Activated CD4-positive, CD25-positive, alpha-beta regulatory T cell treated with anti-CD3 and anti-CD28 coated beads, Interleukin-2, amount 50 U/mL, for 16 hours (primary cell): ENCODE measurements at places on chromosomes 1 and 21.

DNA sequence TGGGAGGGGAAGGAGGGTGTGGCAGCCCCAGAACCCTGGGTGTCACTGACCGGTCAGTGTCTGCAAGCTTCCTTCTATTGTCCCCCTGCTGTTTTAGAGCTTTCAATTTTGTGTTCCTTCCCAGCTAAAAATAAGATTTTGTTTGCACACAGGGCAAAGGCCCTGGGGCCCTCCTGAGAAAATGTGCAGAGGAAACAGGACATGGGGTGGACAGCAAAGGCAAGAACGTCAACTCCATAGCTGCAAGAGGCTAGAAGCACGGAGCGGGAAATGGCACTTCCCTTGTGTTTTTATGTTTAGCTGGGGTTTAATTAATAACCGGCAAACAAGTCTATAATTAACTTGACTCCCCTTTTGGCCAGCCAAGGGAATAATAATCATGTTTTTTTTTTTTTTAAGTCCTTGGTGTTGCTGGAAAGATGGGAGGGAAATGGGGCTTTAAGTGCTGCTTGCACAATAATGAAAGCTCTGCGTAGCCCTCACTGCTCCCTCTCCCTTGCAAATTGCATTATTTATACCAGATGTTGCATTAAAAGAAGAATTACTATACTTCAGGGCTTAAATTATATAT, 261.4 kb upstream of the USP24 start:
- no peak for DNase-seq

DNA sequence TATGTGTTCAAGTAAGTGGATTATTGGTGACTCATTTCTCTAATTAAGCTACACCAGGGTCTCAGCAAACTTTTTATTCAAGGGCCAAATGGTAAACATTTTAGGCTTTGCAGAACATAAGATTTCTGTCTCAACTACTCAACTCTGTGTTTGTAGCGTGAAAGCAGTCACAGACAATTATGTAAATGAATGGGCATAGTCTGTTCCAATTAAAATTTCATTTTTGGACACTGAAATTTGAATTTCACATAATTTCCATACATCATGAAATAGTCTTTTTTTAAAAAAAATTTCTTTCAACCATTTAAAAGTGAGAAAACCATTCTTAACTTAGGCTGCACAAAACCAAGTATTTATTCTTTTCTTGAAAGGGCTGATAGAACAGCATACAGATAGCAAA, 50.1 kb downstream of the IL23R start:
- DNase-seq = no peak

DNA sequence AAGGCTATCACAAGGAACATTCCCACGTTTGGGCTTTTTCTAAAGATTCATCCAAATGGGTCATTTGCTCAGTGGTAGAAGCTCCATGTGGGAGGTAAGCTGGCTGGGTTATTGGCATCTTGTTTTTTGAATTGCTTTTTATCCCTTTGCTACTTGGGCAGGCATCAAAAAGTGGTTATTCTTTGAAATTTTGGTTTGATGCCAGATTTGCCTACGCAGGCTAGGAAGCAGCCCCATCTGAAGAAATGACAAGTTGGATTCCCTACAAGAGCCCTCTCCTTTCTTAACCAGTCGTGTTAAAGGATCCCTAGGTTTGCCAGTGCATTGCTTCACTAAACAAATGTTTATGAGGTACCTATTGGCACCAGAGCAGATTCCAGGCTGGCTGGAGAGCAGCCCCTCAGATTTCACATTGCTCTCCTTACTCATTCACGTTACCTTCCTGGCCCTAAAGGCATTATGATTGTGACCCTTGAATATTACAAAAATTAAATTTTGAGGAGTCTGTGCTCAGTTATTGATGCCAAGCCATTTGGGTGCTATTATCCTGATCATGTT, 38.8 kb downstream of the ARID1A start:
- no peak for DNase-seq

DNA sequence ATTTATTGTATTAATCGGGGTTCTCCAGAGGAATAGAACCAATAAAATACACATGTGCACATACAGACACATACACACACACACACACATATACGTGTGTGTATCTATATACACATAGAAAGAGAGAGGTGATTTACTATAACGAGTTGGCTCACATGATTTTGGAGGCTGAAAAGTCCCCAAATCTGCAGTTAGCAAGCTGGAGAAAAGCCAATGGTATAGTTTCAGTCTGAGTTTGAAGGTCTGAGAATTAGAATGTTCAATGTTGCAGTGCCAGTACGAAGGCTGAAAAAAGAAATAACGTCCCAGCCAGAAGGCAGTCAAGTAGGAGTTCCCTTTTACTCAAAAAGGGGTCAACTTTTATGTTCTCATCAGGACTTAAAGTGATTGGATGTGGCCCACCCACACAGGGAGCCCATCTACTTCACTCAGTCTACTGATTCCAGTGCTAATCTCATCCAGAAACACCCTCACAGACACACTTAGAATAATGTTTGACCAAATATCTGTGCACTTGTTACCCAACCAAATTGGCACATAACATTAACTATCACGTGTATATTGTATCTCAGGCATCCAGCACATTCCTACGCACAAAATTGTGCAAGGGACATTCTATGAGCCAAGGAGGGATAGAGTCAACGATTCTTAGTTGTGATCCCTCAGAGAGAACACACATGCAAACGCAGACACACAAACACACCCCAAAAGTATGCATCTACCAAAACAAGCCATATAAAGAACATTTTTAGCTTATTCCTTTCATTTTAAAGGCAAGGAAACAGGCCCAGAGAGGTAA, 195.5 kb upstream of the DUSP10 start:
- no peak for DNase-seq

GRCh38 chr1:246417152-246417812, 89.8 kb downstream of the SMYD3 start:
- DNase-seq = no peak

DNA sequence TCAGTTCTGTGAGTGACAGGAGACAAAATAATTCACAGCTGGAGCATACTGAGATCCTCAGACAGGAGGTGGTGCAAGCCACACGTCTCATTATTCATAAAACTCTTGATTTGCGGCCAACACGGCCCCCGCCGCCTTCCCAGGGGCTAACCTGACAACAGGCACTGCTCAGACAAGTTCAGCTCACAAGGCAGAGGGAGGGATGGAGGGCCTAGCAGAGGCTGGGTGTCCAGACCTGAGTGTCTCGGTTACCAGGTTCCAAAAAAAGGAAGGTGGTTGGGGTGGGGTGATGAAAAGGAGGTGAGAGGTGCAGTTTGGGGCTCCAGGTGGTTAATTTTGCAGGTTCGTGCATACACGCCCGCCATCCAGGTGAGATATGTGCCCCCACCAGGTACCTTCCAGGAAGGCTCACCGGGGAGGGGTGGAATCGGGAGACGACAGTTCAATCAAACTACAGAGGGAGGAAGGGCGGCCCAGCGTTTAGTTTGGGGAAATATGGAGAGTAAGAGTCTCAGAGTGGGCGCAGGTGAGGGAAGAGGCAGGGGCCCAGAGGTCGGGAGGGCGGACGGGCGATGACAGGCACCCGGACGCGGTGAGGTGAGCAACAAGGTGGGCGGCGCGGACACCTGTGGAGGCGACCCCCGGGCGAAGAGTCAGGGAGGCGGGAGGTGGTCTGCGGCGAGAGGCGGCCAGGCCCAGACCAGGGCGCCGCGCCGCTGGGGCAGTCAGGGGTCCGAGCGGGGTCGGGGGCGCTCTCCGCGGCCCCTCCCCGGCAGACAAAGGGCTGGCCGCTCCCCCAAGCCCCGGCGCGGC, 629 bp downstream of the CTNNBIP1 start:
- no peak for DNase-seq

DNA sequence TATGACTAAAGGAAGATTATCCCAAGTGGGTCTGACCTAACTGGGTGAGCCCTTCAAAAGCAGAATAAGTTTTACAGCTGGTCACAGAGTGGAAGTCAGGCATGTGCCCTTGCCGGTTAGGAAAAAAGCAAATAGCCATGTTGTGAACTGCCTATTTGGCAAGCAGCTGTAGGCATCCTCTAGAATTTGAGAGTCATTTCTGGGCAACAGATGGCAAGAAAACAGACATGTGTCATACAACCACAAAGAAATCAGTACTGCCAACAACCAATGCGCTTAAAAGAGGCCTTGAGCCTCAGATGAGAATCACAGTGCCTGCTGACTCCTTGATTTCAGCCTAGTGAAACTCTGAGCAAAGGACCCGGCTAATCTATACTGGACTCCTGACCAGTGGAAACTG, 26.8 kb downstream of the LRRC53 start:
- DNase-seq = no peak

GRCh38 chr1:113949007-113949406, 19.9 kb downstream of the HIPK1 start:
- no peak for DNase-seq

DNA sequence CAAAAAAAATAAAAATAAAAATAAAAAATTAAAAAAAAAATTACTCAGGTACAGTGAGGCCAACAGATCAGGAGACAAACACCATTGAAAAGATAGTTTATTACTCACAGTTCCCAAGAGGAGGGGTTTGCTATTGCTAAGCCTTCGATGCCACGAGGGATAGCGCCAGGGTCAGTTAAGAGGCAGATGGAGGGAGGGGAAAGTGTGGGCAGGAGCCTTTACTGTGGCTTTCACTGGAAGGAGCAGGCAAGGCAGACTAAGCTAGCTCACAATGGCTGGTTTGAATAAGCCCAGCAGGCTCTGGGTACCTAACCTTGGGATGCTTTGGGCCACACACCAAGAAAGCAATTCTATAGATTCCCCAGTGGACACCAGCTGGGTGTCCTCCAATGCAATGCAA, 12.7 kb upstream of the RNF187 start:
- no peak for DNase-seq

DNA sequence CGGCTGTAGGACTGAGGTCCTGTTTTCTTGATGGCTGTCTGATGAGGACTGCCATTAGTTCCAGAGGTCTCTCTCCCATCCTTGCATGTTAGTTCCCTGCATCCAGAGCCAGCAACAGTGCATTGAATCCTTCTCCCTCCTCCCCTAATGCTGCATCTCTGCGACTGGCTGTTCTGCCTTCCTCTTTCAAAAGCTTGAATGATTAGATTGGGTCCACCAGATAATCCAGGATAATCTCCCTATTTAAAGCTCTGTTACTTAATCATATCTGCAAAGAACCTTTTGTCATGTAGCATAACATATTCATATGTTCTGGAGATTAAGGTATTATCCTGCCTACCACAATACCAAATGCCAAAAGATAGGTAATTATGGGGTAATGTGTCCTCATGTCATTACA, 377.5 kb downstream of the GPATCH2 start:
- no peak for DNase-seq

DNA sequence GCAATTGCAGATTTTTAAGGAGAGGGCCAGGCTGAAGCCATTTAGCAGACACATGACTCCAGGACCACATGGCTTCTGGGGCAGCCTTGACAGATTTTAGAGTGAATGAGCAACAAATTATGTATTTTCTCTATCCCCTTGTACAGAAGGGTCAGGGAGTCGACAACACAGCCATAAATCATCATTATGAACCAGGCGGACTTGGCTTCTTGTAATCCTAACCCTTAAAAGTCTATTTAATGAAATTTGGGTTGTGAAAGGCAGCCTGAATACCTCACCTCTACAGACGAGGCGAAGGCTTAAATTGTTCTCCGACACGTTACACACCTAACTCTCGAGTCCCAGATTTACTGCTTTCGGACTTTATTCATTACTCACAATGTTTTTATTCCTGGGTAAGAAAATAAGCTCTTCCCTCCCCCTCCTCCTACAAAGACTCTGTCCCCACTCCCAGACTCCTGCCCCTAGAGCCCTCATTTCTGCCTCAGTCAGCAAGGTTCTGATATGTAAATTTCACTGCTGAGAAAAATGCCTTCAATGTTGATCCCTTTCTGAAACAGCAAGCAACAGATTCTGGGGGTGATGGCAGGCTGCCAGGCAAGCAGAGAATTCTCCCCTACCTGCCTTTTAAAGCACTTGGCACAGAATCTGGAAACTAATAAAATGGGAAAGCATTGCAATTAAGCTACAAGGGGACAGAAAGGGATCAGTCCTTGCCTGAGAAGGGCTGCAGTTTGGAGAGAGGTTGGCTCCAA, 51.6 kb downstream of the PLPP3 start:
- DNase-seq = no peak

DNA sequence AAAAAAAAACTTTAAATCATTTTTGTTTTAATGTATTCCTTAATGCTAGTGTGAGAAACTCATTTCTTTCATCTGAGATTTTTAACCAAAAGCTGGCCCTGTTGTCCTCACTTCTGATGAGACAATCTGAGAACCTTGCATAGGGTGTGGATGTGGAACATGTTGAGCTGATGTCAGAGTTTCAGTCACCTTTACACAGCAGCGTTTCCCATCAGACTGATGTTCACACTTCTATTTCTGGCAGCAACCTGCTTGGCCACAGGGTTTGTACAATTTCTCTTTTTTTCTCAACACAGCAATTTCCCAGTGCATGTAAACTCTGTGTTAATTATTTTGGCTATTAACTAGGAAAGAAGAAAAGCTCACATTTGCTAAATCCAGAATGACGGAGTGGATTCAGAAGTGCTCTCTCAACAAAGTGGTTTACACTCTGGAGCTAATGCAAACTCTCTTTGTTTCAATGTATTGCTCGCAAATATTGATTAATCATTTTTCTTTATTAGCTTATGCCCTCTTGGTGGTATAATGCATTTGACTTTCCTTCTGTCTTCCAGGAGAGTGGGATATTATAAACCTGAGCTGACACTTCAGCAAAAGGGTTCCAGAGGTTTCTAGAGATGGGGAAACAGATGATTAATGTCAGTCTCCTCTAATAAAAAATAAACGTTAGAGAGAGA, 70.5 kb upstream of the HSPA13 start:
- no peak for DNase-seq

DNA sequence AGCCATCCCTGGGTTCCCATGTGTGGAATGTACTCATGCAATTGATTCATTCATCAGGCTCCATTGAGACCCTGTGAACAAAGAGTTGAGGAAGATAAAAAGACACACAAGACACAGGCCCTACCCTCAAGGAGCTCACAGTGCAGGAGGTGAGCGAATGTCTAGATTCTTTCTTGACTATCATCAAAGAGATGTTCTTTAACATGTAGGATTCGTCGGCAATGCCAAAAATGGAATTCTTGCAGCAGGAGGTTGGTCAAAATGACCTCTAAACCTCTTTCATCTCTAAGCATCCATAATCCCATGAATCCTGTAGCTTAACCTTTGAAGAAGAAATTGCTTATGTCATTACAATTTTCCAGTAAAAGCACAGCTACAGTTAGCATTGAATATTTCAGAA, 27.9 kb upstream of the TTF2 start:
- DNase-seq = no peak
